Activated CD8-positive, alpha-beta memory T cell treated with anti-CD3 and anti-CD28 coated beads, Interleukin-2, amount 50 U/mL, for 4 hours (primary cell): ENCODE measurements at places on chromosomes 3 and 15.
A peak's percentile ranks its signal among the peaks of the same experiment; 100 is the strongest.

- DNase-seq = no peak
Observed at GRCh38 chr3:49617390-49618013, 56.6 kb upstream of the APEH start.

- no peak for DNase-seq
Observed at GRCh38 chr15:46300716-46301115, 665.9 kb downstream of the SQOR start.

- no peak for DNase-seq
Observed at GRCh38 chr3:10554236-10554611, 48.8 kb upstream of the ATP2B2 start.

- DNase-seq = no peak
Observed at GRCh38 chr3:132315851-132316250, 1.4 kb upstream of the ACP3 start.

GRCh38 chr3:170961616-170962400, 53.4 kb upstream of the EIF5A2 start:
- no peak for DNase-seq

DNA sequence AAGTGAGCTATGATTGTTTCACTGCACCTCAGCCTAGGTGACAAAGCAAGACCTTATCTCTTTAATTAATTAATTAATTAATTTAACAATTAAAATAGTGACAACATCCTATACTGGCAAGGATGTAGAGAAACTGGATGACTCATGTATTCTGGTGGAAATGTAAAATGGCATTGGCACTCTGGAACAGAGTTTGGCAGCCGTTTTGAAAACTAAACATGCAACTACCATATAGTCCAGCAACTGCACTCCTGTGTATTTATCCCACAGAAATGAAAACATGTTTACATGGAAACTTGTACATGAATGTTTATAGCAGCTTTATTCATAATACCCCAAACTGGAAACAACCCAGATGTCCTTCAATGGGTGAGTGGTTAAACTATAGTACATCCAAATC, 56.6 kb downstream of the ANP32A start:
- no peak for DNase-seq

DNA sequence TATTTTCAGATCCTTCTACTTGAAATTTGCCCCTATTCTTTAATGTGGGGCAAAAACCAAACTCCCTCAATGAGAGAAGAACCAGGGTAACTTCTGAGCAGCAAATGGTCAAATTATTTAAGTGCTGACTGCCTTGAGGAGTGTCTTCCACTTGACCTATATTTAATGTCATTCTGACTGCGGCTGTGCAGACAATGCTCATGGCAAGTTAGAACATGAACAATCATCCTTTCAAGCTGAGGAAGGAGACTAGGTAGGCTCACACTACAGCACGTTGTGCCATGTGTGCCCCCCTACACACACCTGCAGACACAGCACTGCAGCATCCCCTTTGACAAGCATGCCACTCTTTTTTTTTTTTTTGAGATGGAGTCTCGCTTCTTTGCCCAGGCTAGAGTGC, 98.2 kb downstream of the OSBPL10 start:
- no peak for DNase-seq

DNA sequence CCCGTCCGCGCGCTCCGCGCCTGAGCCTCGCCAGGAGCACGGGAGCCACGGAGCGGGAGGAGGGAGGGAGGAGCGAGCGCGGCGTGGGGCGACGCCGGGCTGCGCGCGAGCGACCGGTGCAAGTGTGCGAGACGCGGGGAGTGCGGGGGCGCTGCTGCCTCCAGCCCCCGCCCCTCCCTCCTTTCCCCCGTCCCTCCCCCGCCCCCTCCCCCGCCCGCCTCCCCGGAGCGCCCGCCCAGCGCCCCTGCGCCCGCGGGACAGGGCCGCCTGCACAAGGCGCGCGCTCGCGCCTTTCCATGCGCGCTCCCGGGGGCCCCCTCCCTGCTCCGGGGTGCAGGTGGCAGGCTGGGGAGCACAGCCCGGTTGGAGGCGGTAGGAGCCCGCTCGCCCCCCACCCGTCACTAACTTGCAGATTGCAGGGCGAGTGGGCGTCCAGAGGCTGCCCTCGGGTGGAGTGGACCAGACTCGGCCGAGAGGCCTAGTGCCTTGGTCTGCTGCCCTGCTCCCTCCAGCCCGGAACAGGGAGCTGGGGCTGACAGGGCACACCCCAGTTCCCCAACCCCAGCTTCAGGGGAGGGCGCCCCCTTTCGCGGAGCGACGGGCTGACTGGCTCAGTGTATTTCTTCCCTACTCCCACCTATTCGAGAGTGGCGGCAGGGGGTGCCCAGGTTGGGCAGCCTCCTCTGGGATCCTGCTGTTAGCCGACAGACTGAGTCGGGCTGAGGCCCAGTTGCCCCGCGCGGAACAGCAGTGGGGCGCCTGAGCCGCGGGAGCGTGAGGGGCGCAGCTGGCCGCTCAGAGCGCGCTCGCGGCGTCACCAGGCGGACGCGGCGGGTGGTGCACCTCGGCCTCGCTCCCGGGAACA, at the start of gene WNT7A:
WNT7A (minus strand) TSS at position 126 of the 865 bp plus-strand sequence. CDS start 255 bp downstream, outside the sequence.
- DNase-seq = peak; percentile 55

GRCh38 chr3:30042274-30042859, 564.0 kb upstream of the TGFBR2 start:
- peak; percentile 58 for DNase-seq

GRCh38 chr3:128618398-128618726, 32.3 kb downstream of the RPN1 start:
- DNase-seq = no peak

- DNase-seq = no peak
Observed at GRCh38 chr3:1664266-1664665, 434.4 kb upstream of the CNTN4 start.

GRCh38 chr3:38834110-38834509, 18.1 kb upstream of the SCN10A start:
- no peak for DNase-seq

- DNase-seq = no peak
Observed at GRCh38 chr3:41216993-41217392, 17.7 kb downstream of the CTNNB1 start.

DNA sequence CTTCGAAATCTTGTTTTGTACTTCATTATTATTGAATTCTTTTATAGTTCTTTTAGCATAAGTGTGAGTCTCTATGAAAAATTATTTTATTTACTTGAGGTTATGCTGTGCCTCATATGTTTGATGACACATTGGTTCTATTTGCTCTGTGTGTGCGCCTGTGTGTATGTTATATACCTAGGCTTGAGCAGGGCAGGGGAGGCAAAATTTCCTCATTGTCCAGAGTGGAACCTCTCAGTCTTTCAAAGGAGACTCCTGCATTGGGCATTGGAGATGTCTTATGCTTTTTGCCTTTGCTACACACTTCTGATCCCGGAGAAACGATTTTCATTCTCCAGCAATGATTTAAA, 58.4 kb downstream of the ALCAM start:
- DNase-seq = no peak

DNA sequence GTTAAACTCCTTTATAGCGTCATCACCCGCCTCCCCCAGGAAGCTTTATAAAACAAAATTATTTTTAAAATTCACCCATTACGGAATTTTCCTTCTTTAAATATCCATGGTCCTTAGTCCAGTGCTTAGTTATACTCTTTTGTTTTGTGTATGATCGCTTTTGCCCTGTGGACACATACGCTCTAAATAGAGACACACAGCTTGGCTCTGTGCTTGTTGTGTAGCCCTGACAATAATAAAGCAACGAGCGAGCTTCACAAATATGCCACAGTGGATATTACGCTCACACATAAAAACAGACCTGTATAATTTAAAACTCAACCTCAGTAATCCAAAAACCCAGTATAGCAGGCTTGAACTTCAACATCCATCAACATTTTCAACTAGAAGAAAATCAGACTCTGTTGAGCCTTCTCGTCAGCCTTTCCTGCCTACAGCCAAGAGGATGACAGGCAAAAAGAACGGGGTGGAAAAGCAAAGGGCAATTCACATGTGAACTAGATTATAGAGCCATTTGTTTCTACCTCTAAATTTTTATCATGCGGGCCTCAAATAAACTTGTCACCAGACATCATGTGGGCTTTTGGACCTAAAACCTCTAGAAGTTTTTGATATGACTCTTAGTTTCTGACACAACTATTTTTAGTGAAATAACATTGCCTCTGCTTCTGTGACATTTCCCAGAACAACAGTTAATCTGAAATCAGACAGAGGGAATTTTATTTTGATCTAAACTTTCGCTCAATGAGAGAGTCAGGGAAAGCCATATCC, 89.6 kb upstream of the THBS1 start:
- DNase-seq = no peak

GRCh38 chr15:70586241-70586640, 177.1 kb downstream of the UACA start:
- no peak for DNase-seq

- DNase-seq = no peak
Observed at GRCh38 chr15:65110676-65111292, 4.2 kb downstream of the UBAP1L start.

DNA sequence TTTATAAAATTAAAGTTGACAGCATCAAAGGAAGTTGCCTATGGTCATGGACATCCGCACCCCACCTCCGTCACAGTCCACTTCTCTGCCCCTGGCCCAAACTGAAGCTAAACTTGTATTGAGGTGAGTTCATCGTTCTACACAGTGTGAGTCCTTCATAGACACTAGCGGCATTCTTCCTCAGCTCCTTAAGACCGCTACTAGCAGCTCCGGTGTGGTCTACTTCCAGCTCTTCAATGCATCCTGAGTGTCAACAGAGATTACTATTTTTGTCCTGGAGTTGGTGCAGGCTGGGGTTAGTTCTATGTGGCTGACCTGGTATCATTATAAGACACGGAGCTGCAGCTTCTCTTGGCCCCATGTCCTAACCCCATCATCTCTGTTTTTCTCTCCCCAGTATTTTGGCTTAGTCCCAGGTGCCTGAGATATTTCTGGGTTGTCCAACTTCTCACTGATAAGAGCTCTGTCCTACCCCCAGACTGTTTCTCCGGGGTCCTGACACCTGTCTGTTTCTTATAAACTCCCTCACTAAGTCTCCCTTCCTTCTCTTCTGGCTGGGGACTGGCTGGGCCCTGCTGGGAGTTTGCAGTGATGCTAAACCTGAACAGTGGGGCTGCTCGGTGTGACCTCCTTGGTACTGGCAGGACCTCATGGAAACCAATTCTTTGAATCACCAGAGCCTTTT, 169.2 kb upstream of the ATP10A start:
- DNase-seq = no peak

GRCh38 chr3:10007126-10007782, 19.0 kb upstream of the FANCD2 start:
- DNase-seq = no peak

- no peak for DNase-seq
Observed at GRCh38 chr3:50250514-50250913, 14.5 kb downstream of the GNAI2 start.

GRCh38 chr3:144636833-144637232, 665.2 kb downstream of the DIPK2A start:
- no peak for DNase-seq

DNA sequence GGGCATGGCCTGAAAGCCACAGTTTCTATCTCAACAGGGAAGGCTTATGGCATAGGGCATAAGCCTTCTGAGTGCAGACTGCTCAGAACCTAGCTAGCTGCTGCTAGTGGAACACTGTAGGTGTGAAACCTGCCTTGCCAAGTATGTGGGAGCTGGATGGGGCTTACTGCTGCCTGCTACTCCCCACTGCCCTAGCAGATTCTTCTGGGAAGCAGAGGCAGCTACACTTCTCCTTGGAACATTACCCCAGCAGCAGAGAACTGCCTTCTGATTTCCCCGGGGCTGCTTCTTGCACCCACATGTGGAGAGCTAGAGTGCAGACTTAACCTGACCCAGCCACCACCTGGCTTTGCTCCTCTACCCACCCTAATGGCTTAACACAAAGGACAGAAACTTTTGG, 215.7 kb downstream of the POLQ start:
- no peak for DNase-seq

- DNase-seq = peak; percentile 57
Observed at GRCh38 chr15:39580485-39581241, at the start of gene THBS1. TSS of gene THBS1 (plus strand) at chr15:39581079. CDS start at chr15:39581858, 779 bp downstream.

GRCh38 chr15:95669146-95669922, 661.2 kb upstream of the NR2F2 start:
- no peak for DNase-seq

DNA sequence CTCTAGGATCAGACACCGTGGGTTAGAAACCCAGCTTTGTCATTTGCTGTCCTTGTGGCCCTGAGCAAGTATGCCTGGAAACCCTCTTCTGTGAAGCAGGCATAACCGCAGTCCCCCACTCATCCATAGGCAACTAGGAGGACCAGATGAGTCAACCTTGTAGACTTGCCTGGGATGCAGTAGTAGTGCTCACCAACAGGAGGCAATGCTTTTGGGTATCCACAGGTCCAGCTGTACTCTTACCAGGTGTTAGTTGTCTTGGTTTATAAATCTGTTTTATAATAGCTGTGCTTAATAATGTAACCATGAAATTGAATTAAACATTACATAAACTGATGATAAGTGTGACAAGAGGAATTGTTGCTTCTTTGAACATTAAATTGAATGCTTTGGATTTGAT, 389.3 kb downstream of the IL20RB start:
- no peak for DNase-seq

DNA sequence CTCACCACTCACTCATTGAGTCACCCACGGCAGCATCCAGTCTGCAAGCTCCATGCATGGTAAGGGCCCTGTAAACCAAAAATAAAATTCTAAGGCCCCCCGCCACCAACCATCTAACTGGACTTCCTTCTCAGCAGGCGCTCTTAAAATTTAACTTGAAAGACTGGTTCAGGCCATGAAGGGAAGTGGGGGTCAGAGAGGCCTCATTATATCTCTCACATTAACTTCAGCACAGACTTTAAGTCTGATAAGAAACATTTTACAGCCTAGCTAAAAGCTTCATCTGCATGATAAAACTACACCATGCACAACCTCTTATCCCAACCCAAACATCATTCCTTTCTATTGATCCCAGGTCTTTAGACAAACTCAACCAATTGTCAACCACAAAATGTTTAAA, 38.5 kb downstream of the FBLN2 start:
- DNase-seq = no peak

DNA sequence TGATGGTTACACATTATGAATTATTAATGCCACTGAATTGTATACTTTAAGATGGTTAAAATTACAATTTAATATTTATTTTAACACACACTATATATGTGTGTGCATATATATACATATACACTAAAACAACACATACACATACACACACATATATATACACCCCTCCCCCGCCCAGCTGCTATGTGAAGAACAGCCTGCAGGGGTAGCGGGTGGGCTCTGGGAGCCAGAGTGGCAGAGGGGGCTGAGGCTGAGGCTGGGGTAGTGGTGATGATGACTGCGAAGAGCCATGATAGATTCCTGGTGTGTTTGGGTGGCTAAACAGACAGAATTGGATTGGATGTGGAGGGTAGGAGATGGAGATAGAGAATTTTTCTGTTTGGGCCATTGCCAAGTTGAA, 39.4 kb upstream of the APEH start:
- no peak for DNase-seq

GRCh38 chr3:122982216-122983185, 45.1 kb downstream of the SEMA5B start:
- no peak for DNase-seq
